ENCODE measurements at places on chromosomes 5 and 9. TPM values are rescaled to one million over a fixed set of nuclear protein-coding genes. Genes with fewer than 3 reads are reported as not detected.

GRCh38 chr5:71971862-71972261 lies 135.4 kb upstream of the MAP1B start:
- H3K4me1 ChIP-seq: no peaks in the 10 kb centered on the region
- no peak overlapping the region for H3K27ac ChIP-seq
- H3K36me3 ChIP-seq: no peaks in the 10 kb centered on the region
- no peak overlapping the region for H3K4me3 ChIP-seq
- H3K27me3 ChIP-seq: peaks cover 17% of the 10 kb centered on the region
- DNase-seq: no peak

DNA sequence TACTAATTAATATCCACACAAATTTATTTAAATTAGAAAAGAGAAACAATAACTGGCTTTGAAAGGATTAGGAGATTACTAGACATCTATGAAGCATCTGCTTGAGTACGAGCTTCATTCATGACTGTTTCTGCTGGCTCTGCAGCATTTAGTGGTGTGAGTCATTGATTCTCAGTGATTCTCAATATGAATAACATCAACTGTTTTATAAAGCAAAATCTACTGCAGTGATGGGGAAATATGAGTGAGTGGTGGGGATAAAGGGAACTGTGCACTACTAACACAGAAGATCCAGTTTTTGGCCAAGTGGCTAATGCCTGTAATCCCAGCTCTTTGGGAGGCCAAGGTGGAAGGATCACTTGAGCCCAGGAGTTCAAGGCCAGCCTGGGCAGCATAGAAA lies 8.4 kb downstream of the FNBP1 start:
- H3K4me1 ChIP-seq: peaks cover 97% of the 10 kb centered on the region
- H3K36me3 ChIP-seq: peaks cover 16% of the 10 kb centered on the region
- peak overlapping the region; percentile 99 for H3K27ac ChIP-seq
- H3K27me3 ChIP-seq: no peaks in the 10 kb centered on the region
- H3K4me3 ChIP-seq: peak overlapping the region; percentile 55
- DNase-seq: no peak

DNA sequence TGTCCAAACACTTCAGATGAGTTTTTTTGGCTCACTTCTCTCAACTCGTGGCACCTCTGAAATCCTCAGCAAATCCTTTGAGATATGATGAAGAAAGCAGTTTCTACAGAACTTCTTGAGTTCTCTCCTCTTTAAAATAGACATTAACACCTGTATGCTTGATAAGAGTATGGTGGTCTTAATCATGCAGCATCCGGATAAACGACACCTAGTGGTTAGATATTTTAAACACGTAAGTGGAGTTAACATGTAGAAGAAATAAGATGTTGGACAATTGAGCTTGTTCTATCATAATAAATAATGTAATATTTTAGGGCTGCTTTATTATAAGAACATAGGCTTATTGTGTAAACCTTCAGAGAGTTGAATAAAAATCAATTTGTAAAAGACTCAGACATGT lies 324.8 kb downstream of the CYLC2 start:
- H3K27ac ChIP-seq: no peak overlapping the region
- no peaks in the 10 kb centered on the region for H3K27me3 ChIP-seq
- H3K36me3 ChIP-seq: no peaks in the 10 kb centered on the region
- no peak overlapping the region for H3K4me3 ChIP-seq

GRCh38 chr5:8561854-8562253 lies 692.9 kb downstream of the MTRR start:
- H3K4me1 ChIP-seq: no peaks in the 10 kb centered on the region
- H3K27ac ChIP-seq: no peak overlapping the region
- no peak overlapping the region for H3K4me3 ChIP-seq
- DNase-seq: no peak
- H3K36me3 ChIP-seq: no peaks in the 10 kb centered on the region

- H3K4me3 ChIP-seq: no peak overlapping the region
- no peak overlapping the region for H3K27ac ChIP-seq
- DNase-seq: no peak
- no peaks in the 10 kb centered on the region for H3K36me3 ChIP-seq
- no peaks in the 10 kb centered on the region for H3K4me1 ChIP-seq
Observed at GRCh38 chr5:89388872-89389271, 505.9 kb upstream of the MEF2C start.

The TMEFF1 gene
- polyA plus RNA-seq: not detected

The AQP7 gene
- 0.17 TPM for polyA plus RNA-seq

The NR2F1 gene
- not detected for polyA plus RNA-seq
